ENCODE measurements at places on chromosomes 13 and 19.

GRCh38 chr13:110873639-110874507 lies 41.0 kb downstream of the ANKRD10 start:
- DNase-seq: no peak

GRCh38 chr13:99989276-99990125 lies 7.9 kb downstream of the ZIC2 start:
- DNase-seq: no peak

DNA sequence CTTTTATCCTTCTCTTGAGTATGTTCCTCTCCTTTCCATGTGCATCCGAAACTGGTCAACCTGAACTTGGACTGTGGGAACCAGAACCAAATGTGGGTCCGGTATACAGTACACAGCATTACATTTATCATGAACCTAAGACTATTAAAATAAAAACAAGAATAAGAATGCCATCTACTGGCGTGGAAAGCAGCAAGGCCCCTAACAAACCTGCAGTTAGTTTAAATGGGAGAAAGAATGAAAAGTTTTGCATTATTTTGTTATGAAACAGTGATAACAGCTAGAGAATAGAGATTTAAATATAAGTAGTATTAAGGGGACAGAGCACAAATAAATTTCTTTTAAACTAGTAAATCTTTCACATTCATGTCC lies 159.5 kb downstream of the RBM26 start:
- DNase-seq: no peak

DNA sequence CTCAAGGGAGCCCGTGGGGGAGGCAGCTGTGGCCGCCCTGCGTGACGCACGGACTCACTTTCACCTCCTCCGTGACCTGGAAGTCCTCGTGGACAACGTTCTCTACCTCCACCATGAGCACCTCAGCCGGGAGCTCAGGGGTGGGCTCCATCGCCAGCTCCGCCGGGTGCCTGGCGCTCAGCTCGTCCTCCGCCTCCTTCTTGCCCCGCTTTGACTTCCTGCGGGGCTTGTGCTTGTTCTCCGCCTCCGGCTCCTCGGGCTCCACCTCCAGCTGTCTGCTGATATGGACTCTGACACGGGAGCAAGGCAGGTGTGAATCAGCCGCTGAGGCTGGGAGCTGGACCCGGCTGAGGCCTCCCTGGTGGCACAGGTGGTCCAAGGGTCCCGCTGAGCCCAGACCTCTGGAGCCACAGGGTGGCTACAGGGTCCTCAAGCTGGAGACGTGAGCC lies 8.2 kb downstream of the LONP1 start:
- no peak for DNase-seq

GRCh38 chr13:26971990-26972887 lies 199.4 kb downstream of the USP12 start:
- no peak for DNase-seq

DNA sequence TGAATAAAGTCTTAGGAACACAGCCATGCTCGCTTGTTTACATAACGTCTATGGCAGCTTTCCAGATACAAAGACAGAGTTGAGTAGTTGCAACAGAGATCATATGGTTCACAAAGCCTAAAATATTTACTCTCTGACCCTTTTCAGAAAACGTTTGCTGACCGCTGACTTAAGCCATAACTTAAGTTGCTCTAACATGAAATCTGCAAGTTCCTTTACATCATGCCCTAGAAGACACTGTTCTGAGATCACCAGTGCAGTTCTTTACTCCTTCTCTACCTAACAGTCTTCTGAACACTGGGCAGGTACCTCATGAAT lies 166.4 kb downstream of the DCLK1 start:
- DNase-seq: no peak

GRCh38 chr19:39130337-39131254 lies 5.0 kb downstream of the PAK4 start:
- no peak for DNase-seq

- DNase-seq: no peak
Measured at GRCh38 chr13:75318138-75318833, 163.7 kb downstream of the TBC1D4 start.

GRCh38 chr19:5894704-5895349 lies 8.8 kb downstream of the NDUFA11 start:
- no peak for DNase-seq

DNA sequence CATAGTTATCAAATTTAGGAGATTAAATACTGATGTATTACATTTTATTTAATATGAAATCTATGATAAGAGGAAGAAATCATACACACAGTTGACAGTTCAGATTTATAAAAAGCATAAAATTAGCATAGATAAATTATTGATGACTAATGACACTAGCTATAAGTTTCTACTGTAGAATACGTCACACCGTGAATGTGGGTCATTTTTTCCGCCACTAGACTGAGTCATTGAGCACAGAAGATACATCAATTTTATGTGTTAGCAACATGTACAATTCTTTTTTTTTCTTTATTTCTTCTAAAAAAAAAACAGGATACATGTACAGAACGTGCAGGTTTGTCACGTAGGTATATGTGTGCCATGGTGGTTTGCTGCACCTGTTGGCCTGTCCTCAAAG lies 22.2 kb downstream of the AP2S1 start:
- no peak for DNase-seq

DNA sequence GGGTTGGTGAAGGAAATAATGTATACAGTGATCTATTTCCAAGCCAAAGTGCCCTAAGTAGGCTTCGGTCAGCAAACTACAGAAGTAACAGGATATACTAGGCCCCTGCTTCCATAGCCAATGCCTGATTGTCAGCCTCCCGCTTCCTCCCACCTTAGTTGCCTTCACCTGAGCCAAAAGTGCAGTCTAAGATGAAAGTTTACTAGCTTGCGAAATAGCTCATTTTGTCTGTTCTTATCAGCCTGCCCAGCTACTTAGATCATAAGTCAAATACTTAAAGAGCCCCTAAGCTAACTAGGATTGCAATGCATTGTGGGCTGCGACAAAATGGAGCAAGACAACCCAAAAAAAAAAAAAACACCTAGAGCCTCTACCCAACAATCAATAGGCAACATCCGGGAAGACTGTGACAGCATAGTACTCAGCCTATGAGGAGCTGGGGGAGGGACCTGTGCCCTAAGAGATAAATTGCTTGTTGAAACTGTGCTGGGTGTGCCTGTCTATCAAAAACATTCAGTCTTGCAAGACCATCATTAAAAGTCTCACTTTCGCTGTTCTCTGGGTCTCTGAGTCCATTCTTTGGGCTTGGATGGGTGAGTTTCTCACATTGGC lies 454.7 kb upstream of the TSHZ3 start:
- DNase-seq: no peak

DNA sequence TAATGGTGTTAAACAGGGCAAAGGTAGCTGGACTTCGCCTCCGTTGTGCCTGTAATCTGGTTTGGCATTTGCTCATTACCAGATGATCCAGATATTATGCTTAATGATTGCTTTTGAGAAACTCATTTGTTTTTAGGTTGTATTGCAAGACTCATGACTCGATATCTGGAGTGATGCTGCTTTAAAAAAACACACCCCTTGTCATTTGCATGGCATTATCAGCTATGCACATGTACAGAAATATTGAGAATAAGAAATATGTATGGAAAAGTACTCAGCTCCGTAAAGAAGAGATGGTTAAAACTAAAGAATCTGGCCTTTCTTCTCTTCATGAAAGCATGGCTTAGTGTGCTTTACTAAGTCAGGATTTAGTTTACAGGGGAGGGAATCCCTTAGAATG lies 95.0 kb downstream of the ARHGEF7 start:
- no peak for DNase-seq

All from AG08396 (cell line).